ENCODE measurements at places on chromosomes 2 and 18.

GRCh38 chr2:182548031-182548950, 121.5 kb upstream of the PDE1A start:
- DNase-seq = no peak

DNA sequence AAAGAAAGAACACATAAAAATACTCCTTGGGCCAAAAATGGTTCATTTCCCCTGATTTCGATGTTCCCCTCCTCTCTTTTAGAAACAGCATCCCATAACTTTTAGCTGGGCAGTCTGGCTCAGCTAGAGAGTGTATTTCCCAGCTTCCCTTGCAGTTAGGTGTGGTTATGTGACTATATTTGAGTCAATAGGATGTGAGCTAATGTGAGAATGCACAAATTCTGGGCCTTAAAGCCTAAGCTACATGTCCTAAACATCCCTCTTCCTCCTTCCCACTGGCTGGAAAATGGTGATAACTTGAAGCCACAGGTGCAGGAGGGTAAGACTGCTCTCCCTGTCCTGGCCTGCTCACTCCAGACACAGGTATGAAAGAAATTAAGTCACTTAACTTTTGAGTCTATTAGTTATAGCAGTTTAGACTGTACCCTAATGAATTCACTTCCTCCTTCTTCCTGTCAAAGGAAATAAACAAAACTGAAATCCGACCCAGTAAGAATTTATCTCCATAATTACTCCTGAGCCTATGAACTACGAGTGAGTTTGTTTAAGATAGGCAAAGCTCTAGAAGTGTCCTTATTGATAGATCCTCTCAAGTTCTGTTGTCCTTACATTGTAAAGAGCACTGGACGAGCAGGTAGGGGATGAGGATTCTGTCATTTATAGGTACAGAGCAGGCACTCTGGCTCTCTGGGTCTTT, 177.6 kb downstream of the MTX2 start:
- DNase-seq = no peak

GRCh38 chr2:167212014-167212648, 323.9 kb downstream of the XIRP2 start:
- DNase-seq = peak; percentile 19

DNA sequence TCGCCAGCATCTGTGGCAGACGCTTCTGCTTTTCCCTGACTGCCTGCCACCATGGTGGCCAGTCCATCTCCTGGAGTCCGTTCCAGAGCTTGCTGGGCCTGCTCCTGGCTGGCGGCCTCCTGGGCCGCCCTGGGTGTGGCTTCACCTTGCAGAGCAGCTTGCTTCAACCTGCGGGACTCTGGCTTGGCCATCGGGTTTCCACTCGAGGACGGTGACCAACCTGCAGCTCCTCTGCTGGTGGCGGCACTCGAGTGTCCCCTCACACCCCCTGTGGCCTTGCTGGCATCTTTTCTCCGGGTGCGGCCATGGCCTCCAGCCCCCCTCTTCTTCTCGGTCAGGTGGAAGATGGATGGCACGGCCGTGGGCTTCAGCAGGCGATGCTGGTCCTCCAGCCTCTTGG, 3.4 kb downstream of the THAP4 start:
- no peak for DNase-seq

DNA sequence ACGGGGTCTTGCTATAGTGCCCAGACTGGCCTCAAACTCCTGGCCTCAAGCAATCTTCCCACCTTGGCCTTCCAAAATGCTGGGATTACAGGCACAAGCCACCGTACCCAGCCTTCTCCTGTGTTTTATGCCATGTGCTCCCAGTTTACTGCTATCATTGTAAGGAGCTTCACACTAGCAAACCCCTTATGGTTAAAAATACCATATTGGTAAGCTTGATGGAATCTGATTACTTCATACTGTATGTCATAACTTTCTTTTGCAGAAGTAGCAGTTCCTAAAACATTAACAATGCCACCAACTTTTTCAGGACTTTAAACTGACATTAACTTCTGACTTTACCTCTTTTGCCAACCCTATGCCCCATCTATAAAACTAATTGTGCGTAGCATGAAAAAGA, 36.2 kb downstream of the HAT1 start:
- DNase-seq = no peak

- no peak for DNase-seq
These were observed 464.0 kb upstream of the SPRED2 start for GRCh38 chr2:65896446-65896845.

DNA sequence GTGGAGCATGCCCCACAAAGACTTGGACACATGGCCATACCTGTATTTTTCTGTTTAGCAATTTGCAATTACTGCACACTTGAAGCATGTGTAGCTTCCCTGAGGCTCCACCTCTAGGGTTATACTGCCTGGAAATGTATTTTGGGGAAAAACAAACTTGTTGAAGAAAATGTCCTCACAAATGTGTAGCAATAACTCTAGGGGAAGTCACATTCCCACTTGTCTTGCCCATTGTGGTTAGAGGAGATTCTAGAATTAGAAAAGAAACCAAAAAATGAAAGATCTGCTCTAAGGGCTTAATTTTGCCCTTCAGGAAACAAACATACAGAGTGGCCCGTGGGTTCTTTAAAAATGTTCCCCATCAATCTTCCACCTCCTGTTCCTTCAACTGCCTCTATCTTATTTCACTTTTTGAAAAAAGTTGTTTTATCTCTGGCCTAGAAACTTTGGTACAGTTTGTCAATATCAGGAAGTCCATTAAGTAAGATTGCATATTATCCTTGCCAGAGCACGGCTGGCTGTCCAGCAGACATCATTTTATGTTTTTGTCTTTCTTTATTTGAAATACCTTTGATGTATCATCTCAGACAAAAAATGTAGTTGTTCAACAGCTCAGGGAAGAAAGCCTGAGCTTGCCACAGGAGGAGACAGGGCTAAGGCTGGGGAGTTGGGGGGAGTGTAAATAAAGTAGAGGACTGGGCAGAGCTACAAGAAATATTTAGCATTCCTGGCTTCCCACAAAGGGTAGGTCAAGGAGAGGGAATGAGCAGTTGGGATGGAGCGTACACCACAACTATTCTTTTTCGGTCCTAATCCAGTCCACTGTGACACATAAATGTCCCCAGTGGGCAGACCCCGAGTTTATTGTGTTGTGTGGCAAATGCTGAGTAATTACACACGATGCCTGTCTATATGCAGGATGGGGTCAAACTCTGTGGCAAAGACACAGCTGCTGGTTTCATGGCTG, 96.8 kb upstream of the CDC42EP3 start:
- DNase-seq = peak; percentile 54

GRCh38 chr2:148638543-148638942, 6.0 kb upstream of the EPC2 start:
- no peak for DNase-seq

GRCh38 chr2:55865096-55865835, 58.3 kb downstream of the EFEMP1 start:
- DNase-seq = no peak

- DNase-seq = no peak
These were observed 33.6 kb upstream of the AP1S3 start for GRCh38 chr2:223870840-223871611.

Measured in LoVo (cell line).